ENCODE measurements at places on chromosomes 5 and 9.

GRCh38 chr9:69071059-69071458, 35.5 kb downstream of the FXN start:
- no peak for DNase-seq

GRCh38 chr9:110048976-110049698, 158.8 kb downstream of the C9orf152 start:
- peak; percentile 83 for DNase-seq

DNA sequence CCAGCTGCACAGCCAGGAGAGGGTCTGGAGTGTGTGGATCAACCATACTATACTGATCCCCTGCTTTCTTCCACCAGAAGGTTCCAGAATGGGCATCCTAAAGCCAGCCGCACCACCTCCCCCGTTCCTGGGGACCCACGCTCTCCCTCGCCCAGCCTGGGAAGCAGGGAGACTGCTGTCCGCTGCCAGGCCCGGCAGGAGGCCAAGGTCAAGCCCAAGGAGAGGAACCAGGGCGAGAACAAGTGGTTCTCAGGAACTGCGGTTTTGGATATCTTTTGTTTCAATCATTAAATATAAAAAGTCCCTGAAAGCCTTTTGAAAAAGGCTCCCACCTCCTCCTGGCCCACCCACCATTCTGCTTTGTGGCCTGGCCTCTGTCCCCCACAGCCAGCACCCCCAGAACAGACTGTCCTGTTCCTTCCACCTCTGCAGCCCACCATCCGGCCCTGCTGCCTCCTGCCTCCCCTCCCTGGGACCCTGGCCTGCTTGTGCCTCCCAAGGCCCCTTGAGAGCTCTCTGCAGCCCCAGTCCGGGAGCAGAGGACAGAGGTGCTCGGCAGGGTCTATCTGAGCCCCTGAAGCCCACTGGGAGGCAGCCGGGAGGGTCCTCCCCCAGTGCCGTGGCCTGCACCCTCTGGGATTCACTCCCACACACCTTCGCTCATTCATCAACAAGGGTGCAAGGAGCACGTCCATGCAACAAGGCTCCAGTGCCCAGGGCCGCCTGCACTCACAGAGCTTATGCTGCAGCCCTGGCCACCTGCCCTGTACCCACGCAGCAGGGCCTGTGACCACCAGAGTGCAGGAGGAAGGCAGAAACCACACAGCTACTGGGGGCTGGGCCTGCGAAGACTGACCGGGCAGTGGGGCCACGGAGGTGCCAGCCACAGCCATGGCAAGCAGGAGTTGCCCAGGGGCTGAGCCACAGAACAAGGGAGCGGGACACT, 614 bp upstream of the LCN6 start:
- DNase-seq, result no peak

DNA sequence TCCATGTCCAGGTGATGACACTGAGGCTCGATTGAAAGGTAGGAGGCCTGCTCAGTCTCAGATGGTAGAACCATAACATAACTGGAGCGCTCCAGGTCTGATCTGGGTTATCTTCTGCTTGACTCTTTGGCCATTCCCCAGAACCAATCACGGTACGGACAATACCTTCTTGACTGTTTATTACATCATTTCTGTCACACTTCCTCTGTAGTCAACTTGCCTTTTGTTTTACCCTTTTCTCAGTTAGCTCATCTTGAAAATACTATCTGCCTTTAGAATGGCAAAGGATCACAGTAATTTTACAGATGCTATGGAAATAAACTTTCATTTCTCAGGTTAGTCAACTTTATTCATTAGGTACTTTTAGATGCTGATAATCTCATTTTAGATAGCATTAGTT, 22.4 kb downstream of the GLRA1 start:
- DNase-seq, result no peak

DNA sequence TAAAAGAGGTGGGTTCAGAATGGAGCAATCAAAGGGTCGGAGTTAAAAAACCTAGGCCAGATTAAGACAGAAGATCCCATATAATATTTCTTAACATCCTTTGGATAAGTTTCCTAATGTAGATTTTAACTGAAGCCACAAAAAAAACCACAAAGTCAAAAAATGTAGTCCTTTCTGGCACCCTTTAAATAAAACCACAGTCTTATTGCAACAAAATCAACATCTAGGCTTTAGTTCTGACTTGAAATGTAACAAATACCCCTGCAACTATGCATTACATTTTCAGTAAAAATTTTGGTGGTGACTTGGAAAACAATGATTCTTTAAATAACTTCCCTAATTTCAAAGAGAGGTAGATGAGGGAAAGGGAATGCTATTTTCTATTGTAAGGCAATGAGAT, 109.2 kb downstream of the PSAT1 start:
- no peak for DNase-seq

- no peak for DNase-seq
Measured at GRCh38 chr5:139671096-139671841, 23.1 kb downstream of the CXXC5 start.

DNA sequence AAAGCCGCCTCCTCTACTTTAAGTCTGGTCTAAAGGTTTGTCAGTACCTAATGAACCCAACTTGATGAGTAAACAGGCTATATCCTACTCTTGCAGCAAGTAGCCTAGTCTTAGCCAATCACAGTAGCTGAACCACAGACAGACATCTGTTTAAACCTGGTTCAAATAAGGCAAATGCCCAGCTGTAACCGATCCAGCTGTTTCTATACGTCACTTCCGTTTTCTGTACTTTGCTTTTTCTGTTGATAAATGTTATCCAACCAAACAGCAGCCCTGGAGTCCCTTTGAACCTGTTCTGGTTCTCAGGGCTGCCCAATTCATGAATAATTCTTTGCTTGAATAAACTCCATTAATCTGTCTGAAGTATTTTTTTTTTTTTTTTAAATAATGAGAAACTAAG, 76.9 kb upstream of the EQTN start:
- no peak for DNase-seq

GRCh38 chr5:172049226-172049796, 42.9 kb upstream of the FBXW11 start:
- DNase-seq, result no peak

DNA sequence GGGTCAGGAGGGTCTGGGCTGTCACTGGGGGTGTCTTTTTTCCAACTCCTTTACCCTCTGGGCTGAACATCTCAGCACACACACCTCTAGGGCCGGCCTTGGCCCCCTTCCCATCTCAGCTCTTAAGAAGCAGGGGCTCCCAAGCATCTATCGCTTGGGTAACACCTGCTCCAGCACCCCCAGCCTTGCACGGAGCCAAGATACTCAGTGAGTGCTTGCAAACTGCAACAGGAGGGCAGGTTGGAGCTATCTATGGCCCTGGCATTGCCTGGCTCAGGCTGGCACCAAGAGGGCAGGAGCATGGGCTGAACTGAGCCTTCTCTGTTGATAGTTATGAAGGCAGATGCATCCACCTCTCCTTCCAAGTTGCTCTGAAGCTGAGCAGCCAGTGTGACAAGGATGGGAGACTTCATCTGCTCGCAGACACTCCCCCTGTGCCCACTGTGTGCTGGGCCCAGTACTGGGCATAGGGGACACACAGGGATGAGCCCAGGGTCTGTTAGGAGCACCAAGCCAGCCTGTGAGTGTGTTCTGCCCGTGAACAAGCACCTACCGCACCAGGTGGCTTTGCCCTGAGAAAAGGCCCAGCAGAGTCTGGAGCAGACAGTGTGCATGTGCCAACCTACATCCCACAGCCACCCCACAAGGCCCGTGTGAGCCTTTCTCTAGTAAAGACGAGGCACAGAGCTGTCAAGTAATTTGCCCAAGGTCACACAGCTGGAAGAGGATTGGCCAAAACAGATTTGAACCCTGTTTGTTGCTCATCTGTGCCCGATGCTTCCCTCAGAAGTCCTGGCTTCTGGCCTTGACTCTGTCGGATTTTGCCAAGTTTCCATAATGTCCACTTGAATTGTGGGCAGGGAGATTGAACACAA, 58.2 kb downstream of the PHF2 start:
- no peak for DNase-seq

DNA sequence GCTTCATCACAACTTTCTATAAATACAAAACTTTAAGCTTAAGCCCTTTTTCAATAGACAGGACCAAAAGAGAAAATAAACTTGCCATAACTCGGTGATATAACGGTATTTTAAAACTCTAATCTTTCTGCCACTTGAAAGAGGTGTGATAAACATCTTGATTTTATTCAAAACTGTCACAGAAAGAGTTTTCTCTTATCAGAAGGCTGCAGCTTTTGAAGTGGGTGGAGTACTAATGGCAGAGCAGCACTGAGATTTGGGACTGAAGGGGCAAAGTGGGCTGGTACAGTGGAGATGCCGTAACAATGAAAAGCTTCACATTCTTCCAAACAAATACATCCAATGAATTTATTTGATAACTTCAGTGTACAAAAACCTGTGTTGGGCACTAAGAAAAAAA, 92.5 kb downstream of the FBXO38 start:
- DNase-seq, result no peak

- no peak for DNase-seq
Measured at GRCh38 chr5:133906303-133906702, 62.1 kb downstream of the C5orf15 start.

- DNase-seq, result no peak
Measured at GRCh38 chr5:40986666-40987065, 77.4 kb downstream of the C7 start.

DNA sequence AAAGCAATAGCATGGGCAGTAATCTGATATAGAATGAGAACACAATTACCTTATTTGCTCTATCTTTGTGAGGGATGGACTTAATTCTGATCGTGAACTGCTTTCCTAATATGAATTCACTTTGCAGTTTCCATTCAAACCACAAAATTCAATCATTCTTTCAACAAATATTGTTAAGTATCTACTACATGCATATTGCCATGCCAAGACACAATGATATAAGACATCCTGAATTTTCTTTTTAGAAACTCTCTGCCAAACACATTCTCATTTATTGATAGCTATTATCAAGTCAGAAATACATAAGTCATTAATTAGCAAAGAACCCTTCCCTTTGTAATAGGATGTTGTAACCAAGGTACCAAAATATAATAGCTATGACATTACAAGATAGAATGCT, 121.6 kb upstream of the TARS1 start:
- DNase-seq, result no peak

GRCh38 chr5:127777957-127778356, 74.8 kb downstream of the CCDC192 start:
- DNase-seq, result no peak

GRCh38 chr5:50763846-50764245, 97.4 kb downstream of the PARP8 start:
- no peak for DNase-seq

DNA sequence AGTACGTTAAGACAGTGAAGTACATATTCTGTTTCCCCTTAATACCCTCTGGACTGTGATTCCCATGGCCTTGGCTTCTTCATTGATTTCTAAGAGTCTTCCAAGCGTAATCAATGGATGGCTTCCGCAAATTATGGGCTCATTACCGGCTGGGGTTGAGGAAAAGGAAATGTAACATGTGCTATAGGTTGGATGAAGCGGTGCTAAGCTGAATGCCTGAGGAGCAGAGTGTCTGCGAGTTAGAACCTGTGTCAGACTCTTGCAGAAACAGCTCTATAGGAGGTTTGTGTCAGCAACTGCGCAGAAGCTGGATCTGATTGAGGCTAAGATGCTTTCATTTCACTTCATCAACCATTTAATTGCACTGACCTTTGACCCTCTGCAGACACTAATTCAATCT, 114.3 kb upstream of the CDH18 start:
- peak; percentile 53 for DNase-seq

GRCh38 chr9:91516081-91516480, 92.4 kb upstream of the NFIL3 start:
- DNase-seq, result no peak

DNA sequence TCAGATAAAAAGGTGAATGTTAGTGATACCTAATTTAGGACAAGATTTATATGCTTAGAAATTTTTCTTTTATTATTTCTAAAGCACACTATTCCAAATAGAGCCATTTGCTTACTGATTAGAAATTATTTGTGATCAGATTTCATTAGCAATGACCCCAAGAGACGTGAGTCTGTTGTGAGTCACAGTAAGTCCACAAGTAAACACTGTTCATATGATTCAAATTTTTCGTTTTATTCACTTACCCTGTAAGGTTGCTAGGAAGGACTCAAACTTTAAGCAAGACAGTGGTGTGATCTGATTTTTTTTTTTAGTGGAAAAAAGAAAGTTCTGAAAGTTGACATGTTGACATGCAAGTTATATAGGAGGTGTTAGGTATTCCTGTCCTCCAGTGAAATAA, 1.2 kb downstream of the CARD6 start:
- DNase-seq, result no peak

DNA sequence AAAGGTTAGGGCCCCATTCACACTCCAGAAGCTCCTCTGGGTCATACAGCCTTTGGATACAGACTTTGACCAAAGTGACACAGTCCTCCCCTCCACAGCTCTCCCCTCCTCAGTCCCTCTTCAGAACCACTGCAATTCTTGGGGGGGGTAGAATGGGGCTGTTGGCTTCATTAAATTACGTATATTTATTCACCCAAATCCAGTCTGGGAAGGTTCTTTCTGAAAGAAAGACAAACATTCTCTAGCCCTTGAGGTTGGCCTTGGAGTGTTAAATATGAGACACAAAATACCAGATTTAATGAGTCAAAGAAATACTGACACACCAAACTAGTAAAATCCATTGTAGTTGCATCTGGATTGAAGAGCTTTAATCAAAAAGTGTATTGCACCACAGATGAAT, 16.1 kb downstream of the ARPC5L start:
- DNase-seq, result no peak

DNA sequence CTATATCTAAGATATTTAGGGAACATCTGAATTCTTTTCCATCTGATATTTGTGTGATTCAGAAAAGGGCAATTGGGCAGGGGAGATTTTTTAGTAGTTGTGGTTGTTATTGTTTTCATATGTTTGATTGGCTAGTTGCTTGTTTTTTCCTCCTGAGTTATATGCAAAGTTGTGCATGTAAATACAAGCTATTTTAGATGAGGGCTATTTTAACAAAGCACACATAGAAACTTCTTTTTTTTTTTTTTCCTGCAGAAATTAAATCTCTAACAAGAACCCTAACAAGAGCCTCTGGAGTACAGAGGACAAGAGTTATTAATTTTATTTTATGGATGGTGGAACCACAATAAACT, 559.1 kb downstream of the CETN3 start:
- no peak for DNase-seq

DNA sequence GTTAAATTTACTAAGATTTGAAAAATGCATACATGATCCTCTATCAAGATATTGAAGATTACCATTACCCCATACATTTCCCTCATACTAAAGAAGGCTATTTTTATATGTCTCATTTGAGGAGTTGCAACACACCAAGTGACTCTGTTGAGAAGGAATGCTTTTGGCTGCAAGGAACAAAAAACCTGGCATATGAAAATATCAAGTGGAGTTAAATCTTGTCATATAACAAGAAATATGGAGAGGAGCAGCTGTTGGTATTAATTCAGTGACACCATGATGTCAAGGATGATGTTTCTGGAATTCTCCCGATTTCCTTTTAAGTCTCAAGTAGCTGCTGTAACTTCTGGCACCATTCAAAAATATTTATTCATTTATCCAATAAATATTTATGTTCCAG, 193.8 kb downstream of the CSNK1G3 start:
- DNase-seq, result no peak

GRCh38 chr9:116193636-116194035, 40.0 kb downstream of the PAPPA start:
- DNase-seq, result no peak

- no peak for DNase-seq
Measured at GRCh38 chr9:81737871-81738507, 48.6 kb upstream of the TLE1 start.

All from retina (tissue), 1 donor.